ENCODE measurements at places on chromosomes 11 and 22.
A peak's percentile ranks its signal among the peaks of the same experiment; 100 is the strongest.

DNA sequence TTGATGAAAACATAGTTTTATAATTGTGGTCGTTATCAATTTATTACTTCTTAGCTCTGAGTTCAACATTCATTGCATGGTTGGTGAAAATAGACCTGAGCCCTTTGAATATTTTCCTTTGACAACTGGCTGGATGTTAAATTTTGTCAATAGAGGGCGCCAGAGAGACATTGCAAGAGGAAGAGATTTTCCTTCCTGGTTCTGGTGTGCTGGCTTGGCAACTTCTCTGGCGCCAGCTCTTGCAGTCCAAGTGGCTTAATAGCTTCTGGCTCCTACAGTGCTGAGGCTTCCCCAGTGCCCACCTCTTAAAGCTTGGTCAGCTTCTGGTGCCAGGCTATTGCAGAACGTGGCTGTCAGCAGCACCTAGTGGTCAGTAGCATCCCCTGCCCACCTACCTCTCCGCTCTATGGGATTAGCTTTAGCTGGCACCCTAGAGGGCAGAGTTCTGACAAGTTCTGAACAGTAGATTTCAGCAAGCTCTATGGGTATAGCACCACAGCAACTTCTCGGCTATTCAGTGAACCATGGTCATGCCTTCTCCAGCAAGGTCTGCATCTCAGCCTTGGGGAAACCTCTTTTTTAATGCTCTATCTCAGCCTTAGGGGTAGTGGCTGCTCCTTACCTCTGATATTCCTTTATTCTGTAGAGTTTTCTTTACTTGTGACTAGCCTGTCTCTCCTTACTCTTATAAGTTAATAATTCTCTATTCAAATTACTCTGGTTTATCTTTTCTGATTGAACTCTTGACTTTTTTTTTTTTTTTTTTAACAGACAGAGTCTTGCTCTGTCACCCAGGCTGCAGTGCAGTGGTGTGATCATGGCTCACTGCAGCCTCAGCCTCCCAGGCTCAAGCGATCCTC is 59.4 kb downstream of the ACER3 start:
- peak overlapping the region; percentile 41 for H3K4me3 ChIP-seq
- H3K4me1 ChIP-seq = peaks cover 8% of the 10 kb centered on the region
- H3K36me3 ChIP-seq = no peaks in the 10 kb centered on the region
- H3K27me3 ChIP-seq = no peaks in the 10 kb centered on the region

DNA sequence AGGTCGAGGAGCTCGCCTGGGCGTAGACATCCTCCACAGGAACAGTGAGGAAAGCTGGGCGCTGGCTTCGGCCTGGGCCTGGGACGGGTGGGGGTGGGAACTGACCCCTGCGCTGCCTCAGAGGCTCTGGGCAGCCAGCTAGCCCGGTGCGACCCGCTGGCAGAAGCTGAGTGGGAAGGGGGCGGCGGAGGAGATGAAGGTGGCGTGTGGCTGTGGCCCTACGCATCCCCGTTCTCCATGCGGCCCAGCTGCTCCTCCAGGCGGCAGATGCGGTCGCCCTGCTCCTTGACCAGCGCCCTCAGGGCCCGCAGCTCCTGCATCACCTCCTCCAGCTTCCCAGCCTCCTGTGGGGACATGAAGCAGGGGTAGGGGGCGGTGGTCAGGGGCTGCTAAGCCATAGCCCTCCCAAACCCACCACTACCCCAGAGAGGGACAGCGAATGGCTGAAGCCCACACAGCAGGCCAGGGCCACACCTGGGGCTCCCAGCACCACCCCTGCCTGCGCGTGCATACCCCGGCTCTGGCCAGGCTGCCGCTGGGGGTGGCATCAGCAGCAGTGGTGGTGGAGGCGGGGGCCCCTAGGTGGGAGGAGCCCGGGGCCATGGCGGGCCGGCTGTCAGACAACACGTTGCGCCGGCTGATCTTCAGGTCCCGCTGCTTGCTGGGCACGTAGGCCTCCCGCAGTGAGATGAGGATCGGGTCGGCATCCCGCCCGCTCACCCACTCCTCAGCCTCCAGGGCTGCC is 848 bp upstream of the PTPRCAP start:
- peak; percentile 60 for DNase-seq
- H3K27ac ChIP-seq = peak overlapping the region; percentile 88
- H3K27me3 ChIP-seq = no peaks in the 10 kb centered on the region
- peaks cover 88% of the 10 kb centered on the region for H3K4me1 ChIP-seq

- DNase-seq = peak; percentile 26
- peaks cover 15% of the 10 kb centered on the region for H3K4me1 ChIP-seq
- no peaks in the 10 kb centered on the region for H3K27me3 ChIP-seq
- H3K4me3 ChIP-seq = no peak overlapping the region
- H3K27ac ChIP-seq = no peak overlapping the region
Measured at GRCh38 chr22:48241658-48242057, 1479.2 kb downstream of the TBC1D22A start.

- H3K27me3 ChIP-seq = no peaks in the 10 kb centered on the region
- H3K4me3 ChIP-seq = no peak overlapping the region
- no peak for DNase-seq
- peaks cover 89% of the 10 kb centered on the region for H3K36me3 ChIP-seq
- peaks cover 51% of the 10 kb centered on the region for H3K4me1 ChIP-seq
Measured at GRCh38 chr11:67283481-67283963, 5.6 kb upstream of the ANKRD13D start.

GRCh38 chr11:63523151-63523550 is 13.5 kb upstream of the PLAAT4 start:
- H3K4me1 ChIP-seq = no peaks in the 10 kb centered on the region
- H3K27me3 ChIP-seq = no peaks in the 10 kb centered on the region

DNA sequence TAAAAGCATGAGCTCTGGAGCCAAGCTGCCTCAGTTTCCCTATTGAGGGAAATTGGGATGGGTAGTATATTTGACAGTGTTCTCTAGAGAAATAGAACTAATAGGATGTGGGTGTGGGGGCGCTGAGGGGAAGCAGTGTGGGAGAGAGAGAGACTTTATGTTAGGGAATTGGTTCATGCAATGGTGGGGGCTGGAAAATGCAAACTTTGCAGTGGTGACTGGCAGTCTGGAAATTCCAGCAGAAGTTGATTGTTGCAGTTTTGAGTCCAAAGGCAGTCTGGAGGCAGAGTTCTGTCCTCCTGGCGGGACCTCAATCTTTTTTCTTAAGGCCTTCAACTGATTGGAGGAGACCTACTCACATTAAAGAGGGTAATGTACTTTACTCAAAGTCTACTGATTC is 59.4 kb upstream of the SYT13 start:
- H3K36me3 ChIP-seq = no peaks in the 10 kb centered on the region
- peaks cover under 1% of the 10 kb centered on the region for H3K4me1 ChIP-seq
- no peaks in the 10 kb centered on the region for H3K27me3 ChIP-seq
- no peak for DNase-seq
- H3K27ac ChIP-seq = no peak overlapping the region
- no peak overlapping the region for H3K4me3 ChIP-seq

GRCh38 chr22:48721395-48721669 is 1106.3 kb downstream of the BRD1 start:
- no peak overlapping the region for H3K27ac ChIP-seq
- H3K36me3 ChIP-seq = no peaks in the 10 kb centered on the region

DNA sequence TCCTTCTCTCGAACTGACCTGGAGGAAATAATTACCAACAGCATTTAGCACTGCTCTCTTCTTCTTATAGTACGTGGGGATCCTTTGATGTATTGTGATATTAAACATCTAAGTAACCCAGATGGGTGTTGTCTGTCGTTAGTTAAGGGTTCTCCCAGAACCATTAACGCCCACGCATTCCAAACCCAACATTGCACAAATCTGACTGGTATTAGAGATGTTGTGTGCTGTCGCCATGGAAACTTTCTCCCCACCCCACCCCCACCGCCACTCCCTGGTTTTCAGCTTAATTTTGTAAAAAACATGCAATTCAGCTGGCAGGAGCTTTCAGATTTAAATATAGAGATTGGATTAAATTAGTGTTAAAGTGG is 1495.2 kb downstream of the TBC1D22A start:
- DNase-seq = no peak
- H3K4me1 ChIP-seq = peaks cover 14% of the 10 kb centered on the region
- no peaks in the 10 kb centered on the region for H3K36me3 ChIP-seq
- H3K27me3 ChIP-seq = peaks cover 28% of the 10 kb centered on the region

DNA sequence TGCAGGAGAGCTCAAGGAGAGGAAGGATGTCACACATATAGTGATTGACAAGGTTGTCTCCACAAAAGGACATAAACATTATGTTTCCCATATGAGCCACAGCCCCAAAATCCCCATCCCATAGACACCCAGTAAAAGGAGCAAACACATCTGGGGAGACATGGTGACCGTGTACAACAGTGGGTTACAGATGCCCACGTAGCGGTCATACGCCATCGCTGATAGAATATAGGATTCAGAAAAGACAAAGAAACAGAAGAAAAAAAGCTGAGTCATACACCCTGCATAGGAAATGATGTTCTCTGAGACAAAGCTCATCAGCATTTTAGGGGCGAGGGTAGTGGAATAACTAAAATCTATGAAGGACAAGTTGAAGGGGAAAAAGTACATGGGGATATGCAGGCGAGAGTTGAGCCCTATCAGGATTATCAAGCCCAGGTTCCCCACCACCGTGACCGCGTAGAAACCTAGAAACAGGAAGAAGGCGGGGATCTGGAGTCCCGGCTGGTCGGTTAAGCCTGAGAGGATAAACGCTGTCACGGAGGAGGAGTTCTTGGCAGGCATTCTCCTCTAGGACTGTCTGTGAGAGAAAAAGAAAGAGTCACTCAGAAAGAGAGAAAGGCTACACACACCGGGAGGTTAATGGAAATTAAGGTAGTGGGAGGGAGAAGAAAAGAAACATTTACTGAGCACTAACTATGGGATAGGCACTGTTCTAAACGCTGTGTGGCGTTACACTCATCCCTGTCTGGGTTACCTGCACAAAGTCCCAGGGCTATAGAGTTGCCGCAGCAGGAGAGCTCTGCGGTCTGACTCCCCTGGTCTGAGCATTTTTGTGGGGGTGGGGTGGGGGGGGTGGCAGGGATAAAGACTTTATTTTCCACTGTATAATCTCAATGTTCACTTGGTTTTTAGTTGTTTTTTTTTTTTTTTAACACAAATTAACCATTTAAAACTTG is 36.1 kb upstream of the OR8B8 start:
- no peak overlapping the region for H3K4me3 ChIP-seq
- H3K4me1 ChIP-seq = peaks cover 2% of the 10 kb centered on the region
- no peaks in the 10 kb centered on the region for H3K27me3 ChIP-seq
- no peak for DNase-seq
- H3K36me3 ChIP-seq = no peaks in the 10 kb centered on the region

DNA sequence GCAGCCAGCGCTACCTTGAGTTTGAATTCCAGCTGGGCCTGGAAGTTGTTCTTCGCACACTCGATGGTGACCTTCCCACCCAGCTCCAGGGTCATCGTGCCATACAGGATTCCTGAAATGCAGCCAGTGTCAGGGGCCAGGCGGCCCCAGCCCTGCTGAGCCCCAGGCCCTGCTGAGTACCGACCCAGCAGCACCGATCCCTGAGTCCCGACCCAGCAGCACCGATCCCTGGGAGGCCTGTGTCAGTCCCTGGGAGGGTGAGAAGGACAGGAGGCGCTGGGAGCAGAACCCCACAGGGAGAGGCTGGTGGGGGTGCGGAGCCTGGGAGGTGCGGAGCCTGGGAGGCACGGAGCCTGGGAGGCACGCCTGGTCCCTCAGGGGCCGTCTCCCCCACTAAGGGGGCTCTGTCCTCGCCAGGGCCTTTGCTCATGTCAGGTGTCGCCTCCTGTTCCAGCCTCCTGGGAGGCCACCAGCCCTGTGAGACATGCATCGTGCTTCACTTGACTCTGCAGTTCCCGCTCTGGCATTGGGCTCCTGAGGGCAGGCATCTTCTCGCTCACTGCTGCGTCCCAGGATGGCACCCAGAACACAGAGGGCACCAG is 37.1 kb upstream of the CARS1 start:
- H3K27me3 ChIP-seq = no peaks in the 10 kb centered on the region
- no peak for DNase-seq
- H3K4me3 ChIP-seq = no peak overlapping the region
- H3K27ac ChIP-seq = no peak overlapping the region
- peaks cover 6% of the 10 kb centered on the region for H3K4me1 ChIP-seq

GRCh38 chr22:41028841-41029240 is 63.6 kb upstream of the EP300 start:
- no peak overlapping the region for H3K4me3 ChIP-seq
- no peaks in the 10 kb centered on the region for H3K36me3 ChIP-seq
- no peak for DNase-seq
- no peaks in the 10 kb centered on the region for H3K4me1 ChIP-seq
- no peak overlapping the region for H3K27ac ChIP-seq
- H3K27me3 ChIP-seq = no peaks in the 10 kb centered on the region
